ENCODE measurements at places on chromosomes 2 and 18.

- H3K27me3 ChIP-seq = no peaks in the 10 kb centered on the region
- H3K27ac ChIP-seq = no peak overlapping the region
- H3K36me3 ChIP-seq = no peaks in the 10 kb centered on the region
Observed at GRCh38 chr2:212066546-212066945, 472.1 kb downstream of the ERBB4 start.

GRCh38 chr18:57881818-57882413 lies 78.8 kb upstream of the ATP8B1 start:
- no peak overlapping the region for H3K27ac ChIP-seq
- H3K27me3 ChIP-seq = no peaks in the 10 kb centered on the region
- H3K36me3 ChIP-seq = no peaks in the 10 kb centered on the region
- H3K4me3 ChIP-seq = no peak overlapping the region
- no peaks in the 10 kb centered on the region for H3K4me1 ChIP-seq
- peak; percentile 88 for DNase-seq

DNA sequence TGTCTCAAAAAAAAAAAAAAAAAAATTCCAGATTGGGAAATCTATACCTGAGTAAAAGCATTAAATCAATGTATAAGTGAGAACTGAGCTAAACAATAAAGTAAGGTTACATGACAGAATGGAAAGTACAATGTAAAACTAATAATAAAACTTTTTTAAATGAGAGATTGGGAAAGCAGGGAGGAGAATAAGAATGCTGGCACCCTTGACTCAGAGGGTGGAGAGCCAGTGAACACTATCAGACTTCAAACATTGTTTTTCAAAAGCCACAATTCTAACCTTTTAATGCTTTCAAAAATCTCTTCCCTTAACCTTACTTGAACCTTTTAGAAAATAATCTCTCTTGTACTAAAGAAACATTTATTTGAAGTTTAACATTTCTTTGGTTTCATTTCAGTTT lies 63.5 kb downstream of the TBC1D8 start:
- no peak overlapping the region for H3K4me3 ChIP-seq
- DNase-seq = no peak
- no peak overlapping the region for H3K27ac ChIP-seq
- H3K36me3 ChIP-seq = no peaks in the 10 kb centered on the region
- H3K27me3 ChIP-seq = no peaks in the 10 kb centered on the region
- no peaks in the 10 kb centered on the region for H3K4me1 ChIP-seq

DNA sequence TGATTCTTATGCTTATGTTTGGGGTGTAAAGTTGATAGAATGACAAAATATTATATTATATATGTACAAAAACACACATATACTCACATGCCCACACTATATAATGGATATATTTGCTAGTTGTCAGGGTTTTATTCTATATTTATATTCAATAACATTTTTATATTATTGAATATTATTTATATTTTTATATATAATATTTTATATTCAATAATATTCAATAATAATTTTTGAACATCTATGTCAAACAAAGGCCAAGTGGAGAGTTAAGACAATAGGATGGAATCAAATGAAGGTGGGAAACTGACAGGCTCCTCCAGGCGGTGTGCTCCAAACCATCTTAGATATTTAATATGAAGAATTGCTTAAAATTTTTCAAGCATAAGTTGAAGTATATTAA lies 213.2 kb downstream of the MYT1L start:
- no peaks in the 10 kb centered on the region for H3K36me3 ChIP-seq
- H3K4me1 ChIP-seq = no peaks in the 10 kb centered on the region
- no peaks in the 10 kb centered on the region for H3K27me3 ChIP-seq

GRCh38 chr2:234437642-234438304 lies 59.1 kb downstream of the ARL4C start:
- DNase-seq = no peak
- no peaks in the 10 kb centered on the region for H3K27me3 ChIP-seq
- no peak overlapping the region for H3K4me3 ChIP-seq
- no peaks in the 10 kb centered on the region for H3K36me3 ChIP-seq
- no peaks in the 10 kb centered on the region for H3K4me1 ChIP-seq
- no peak overlapping the region for H3K27ac ChIP-seq

DNA sequence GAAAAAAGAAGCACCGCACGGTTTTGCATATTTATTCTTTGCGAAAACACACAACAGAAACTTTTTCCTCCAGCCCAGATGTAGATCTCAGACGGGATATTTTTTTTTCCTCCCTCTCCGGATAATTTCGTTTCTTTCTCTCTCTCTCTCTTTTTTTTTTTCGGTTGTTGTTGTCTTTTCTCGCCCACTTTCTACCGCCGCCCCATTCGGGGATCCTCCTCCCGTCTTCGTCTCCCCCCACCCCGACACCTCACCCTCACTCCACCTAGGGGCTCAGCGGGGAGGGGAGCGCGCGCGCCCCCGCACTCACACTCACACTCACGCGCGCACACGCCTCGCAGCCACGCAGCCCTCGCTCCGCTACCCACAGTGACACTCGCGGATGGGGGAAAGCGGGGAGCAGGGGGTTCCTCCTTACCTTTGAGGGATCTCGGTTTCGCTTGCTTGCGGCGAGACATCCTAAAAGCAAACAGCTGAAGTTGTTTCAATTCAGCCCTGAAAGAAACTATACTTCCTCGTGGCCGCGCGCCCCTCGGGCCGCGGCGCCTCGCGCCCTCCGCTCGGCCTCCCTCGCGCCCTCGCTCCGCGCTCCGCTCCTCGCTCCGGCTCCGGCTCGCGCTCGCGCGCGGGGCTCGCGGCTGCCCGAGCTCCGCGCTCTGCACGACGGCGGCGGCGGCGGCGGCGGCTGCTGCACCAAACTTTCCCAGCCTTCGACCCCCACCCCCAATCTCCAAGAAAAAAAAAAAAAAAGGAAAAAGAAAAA lies 1.3 kb downstream of the ZNF521 start:
- peaks cover 68% of the 10 kb centered on the region for H3K27me3 ChIP-seq
- peak overlapping the region; percentile 83 for H3K4me3 ChIP-seq
- peak; percentile 70 for DNase-seq
- H3K27ac ChIP-seq = peak overlapping the region; percentile 86
- H3K4me1 ChIP-seq = no peaks in the 10 kb centered on the region
- no peaks in the 10 kb centered on the region for H3K36me3 ChIP-seq

GRCh38 chr2:42848726-42849290 lies 56.4 kb upstream of the HAAO start:
- no peak overlapping the region for H3K27ac ChIP-seq
- H3K36me3 ChIP-seq = no peaks in the 10 kb centered on the region
- H3K4me3 ChIP-seq = no peak overlapping the region
- no peak for DNase-seq
- H3K27me3 ChIP-seq = no peaks in the 10 kb centered on the region
- peaks cover 17% of the 10 kb centered on the region for H3K4me1 ChIP-seq

DNA sequence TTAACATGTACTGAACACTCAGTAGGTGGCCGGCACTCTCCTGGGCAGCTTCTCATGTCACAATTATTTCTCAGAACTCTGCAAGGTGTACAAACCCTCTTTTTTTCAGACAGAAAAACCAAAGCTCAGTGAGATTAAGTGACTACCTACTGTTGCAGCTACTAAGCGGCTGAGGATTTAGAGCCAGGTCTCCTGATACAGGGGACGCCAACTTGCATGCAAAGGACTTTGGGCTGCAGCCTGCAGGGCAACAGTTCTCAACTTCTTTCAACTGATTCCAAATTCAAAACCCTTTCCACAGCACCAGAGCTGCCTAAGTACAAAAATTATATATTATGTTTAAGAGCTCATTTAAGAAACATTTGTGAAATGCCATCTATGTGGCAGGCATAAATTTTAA lies 177.6 kb downstream of the SUCLG1 start:
- H3K27me3 ChIP-seq = no peaks in the 10 kb centered on the region
- no peaks in the 10 kb centered on the region for H3K4me1 ChIP-seq
- H3K27ac ChIP-seq = no peak overlapping the region
- no peaks in the 10 kb centered on the region for H3K36me3 ChIP-seq
- no peak overlapping the region for H3K4me3 ChIP-seq

DNA sequence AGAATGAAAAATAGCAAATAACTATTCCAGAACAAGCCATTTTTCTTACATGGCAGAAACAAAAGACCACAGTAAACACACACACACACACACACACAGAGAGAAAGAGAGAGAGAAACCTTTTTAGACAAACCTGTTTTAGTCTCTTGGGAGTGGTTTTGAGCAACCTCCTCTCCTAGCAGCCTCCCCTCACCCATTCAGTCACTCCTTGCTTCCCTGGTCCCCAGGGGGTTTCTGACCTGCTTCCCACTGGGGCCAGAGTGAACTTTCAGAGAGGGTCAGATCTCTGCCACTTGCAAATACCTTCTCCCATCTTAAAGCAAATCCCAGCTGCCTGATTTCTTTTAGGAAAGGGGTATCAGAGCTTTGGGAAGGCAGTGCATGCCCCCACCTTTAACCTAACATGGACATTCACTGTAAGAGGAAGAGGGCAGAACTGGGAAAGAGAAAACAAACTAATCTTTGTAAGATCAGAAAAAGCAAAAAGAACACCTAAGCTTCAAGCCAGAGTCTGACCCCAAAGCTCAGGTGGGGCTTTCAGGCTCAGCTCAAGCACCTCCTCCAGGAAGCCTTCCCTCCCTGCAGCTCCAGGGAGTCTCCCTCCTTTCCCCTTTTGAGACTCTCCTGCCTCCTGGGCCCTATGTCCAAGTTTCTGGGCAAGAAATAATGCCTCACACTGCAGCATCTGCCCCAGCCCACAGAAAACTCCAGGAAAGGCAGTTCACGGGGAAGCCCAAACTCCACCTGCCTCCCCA lies 2.7 kb downstream of the SDC1 start:
- H3K4me1 ChIP-seq = peaks cover 30% of the 10 kb centered on the region
- no peaks in the 10 kb centered on the region for H3K27me3 ChIP-seq
- no peak overlapping the region for H3K4me3 ChIP-seq

- no peaks in the 10 kb centered on the region for H3K36me3 ChIP-seq
- no peak overlapping the region for H3K4me3 ChIP-seq
- H3K27me3 ChIP-seq = no peaks in the 10 kb centered on the region
- peaks cover 17% of the 10 kb centered on the region for H3K4me1 ChIP-seq
Observed at GRCh38 chr2:187541086-187542085, 12.8 kb downstream of the TFPI start.

DNA sequence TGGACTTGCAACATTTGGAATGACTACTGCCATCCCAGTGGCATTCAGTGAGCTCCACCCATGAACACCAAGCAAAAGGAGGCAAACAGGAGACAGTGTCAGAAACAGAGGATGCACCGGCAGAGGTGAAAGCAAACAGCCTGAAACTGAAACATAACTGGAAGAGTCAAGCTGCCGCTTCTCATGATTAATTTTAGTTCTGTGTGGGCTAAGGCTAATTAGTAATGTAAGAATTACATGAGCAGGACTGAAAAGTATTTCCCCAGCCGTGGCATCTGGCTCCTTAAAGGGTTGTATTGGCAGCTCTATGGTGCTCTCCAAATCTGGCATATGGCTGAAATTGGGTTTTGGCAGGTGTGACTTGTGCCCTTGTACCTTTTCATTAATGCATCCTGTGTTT lies 1108.1 kb downstream of the TSN start:
- H3K4me3 ChIP-seq = no peak overlapping the region
- no peak for DNase-seq
- no peaks in the 10 kb centered on the region for H3K36me3 ChIP-seq
- no peaks in the 10 kb centered on the region for H3K4me1 ChIP-seq

DNA sequence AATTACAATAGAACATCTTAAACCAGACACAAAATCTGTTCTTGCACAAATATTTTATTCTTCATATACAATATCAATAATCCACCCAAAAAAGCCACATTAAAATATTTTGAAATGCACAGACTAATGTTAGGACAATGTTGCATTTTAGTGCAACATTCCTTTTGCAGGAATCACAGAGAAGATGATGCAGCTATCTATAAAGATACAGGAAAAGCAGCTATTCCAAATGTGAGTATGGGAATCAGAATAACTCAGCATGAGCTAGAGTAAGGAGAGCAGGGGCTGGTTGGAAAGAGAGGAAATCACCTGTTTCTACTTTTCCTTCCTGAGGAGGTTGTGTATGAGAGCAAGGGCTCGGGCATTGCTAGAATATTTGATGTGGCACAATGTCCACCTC lies 4.8 kb downstream of the C2orf66 start:
- no peak overlapping the region for H3K27ac ChIP-seq
- no peak for DNase-seq
- H3K36me3 ChIP-seq = no peaks in the 10 kb centered on the region
- H3K27me3 ChIP-seq = peaks cover 6% of the 10 kb centered on the region
- H3K4me3 ChIP-seq = no peak overlapping the region

DNA sequence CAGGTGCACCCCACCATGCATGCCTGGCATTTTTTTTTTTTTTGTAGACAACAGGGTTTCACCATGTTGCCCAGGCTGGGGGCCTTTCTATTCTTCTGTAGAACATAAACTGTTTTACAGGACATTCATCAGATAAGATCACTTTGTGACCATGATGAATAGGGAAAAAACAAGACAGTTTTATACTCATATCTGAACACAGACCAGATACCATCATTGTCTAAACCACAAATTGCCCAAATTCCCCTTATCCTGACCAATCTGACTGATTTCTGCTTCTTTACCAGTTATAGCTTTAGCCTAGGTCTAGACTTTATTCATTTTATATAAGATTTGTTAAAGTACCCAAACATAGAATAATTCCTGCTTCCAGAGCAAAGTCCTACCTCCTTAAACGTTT lies 1699.3 kb upstream of the TMEFF2 start:
- no peaks in the 10 kb centered on the region for H3K36me3 ChIP-seq
- H3K4me1 ChIP-seq = no peaks in the 10 kb centered on the region
- no peak for DNase-seq
- H3K27me3 ChIP-seq = no peaks in the 10 kb centered on the region
- H3K27ac ChIP-seq = no peak overlapping the region
- no peak overlapping the region for H3K4me3 ChIP-seq

- no peak for DNase-seq
- no peaks in the 10 kb centered on the region for H3K27me3 ChIP-seq
- H3K27ac ChIP-seq = no peak overlapping the region
- H3K4me3 ChIP-seq = no peak overlapping the region
- no peaks in the 10 kb centered on the region for H3K36me3 ChIP-seq
Observed at GRCh38 chr2:54526226-54526879, 70.2 kb downstream of the SPTBN1 start.

DNA sequence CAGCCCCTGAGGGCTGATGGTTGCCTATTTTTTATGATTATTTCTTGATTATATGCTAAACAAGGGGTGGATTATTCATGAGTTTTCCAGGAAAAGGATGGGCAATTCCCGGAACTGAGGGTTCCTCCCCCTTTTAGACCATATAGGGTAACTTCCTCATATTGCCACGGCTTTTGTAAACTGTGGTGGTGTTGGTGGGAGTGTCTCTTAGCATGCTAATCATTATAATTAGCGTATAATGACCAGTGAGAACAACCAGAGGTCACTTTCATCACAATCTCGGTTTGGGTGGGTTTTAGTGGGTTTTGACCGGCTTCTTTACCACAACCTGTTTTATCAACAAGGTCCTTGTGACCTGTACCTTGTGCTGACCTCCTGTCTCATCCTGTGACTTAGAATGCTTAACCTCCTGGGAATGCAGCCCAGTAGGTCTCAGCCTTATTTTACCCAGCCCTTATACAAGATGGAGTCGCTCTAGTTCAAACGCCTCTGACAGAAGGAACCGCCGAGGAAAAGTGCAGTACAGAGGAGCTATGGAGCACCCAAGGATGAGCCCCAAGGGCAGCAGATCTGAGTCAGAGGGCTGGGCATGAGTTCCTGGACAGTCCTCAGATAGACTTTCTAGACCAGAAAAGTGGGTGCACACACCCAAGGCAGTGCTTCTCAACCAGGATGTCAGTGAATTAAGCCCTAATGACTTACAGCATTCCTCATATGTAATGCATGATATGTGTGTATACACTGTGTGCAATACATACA lies 37.1 kb upstream of the ASAP2 start:
- no peaks in the 10 kb centered on the region for H3K27me3 ChIP-seq
- H3K36me3 ChIP-seq = no peaks in the 10 kb centered on the region
- H3K27ac ChIP-seq = peak overlapping the region; percentile 88
- DNase-seq = no peak
- H3K4me1 ChIP-seq = peaks cover 32% of the 10 kb centered on the region

Measured in hepatocyte (in vitro differentiated cells).